ENCODE measurements at places on chromosomes 4 and X.

- DNase-seq: no peak
These were observed 13.9 kb upstream of the PPEF2 start for GRCh38 chr4:75916091-75916661.

GRCh38 chrX:70054391-70054790 is 4.7 kb upstream of the AWAT2 start:
- no peak for DNase-seq

DNA sequence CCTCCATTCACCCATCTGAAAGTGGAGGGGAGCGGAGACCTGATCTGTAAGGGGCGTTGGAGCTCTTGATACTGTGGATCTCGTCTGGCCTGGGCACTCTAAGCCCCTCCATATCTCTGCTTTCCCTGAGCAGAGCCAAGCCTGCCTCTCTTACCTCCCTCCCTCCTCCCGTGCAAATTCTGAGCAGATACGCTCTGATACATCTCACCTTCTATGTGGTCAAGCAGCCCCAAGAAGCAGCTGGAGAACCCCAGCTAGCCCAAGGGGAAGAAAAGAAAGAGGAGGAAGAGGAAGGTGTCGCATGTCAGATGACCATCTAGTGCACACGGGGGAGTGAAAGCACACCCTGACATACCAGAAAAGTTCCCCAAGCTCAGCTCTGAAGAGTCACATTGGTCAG is 1.9 kb upstream of the DGAT2L6 start:
- no peak for DNase-seq

GRCh38 chrX:129652565-129653169 is 2.1 kb downstream of the APLN start:
- DNase-seq: no peak

GRCh38 chr4:17068891-17069290 is 170.4 kb upstream of the LDB2 start:
- DNase-seq: no peak

GRCh38 chr4:6855692-6856297 is 53.8 kb upstream of the TBC1D14 start:
- DNase-seq: no peak

- no peak for DNase-seq
These were observed 88.7 kb downstream of the ATP11C start for GRCh38 chrX:139844163-139844562.

- no peak for DNase-seq
These were observed 997.4 kb upstream of the PRKX start for GRCh38 chrX:4710618-4711433.

- DNase-seq: no peak
These were observed 31.3 kb downstream of the GPRIN3 start for GRCh38 chr4:89276296-89276695.

GRCh38 chrX:20260885-20261284 is 5.8 kb downstream of the RPS6KA3 start:
- no peak for DNase-seq

GRCh38 chrX:41580423-41581064 is 108.2 kb upstream of the GPR34 start:
- DNase-seq: no peak

- DNase-seq: no peak
These were observed 220.0 kb downstream of the NWD2 start for GRCh38 chr4:37464373-37465128.
